ENCODE measurements at places on chromosomes 2 and 18. TPM values are rescaled to one million over a fixed set of nuclear protein-coding genes. Genes with fewer than 3 reads are reported as not detected.

DNA sequence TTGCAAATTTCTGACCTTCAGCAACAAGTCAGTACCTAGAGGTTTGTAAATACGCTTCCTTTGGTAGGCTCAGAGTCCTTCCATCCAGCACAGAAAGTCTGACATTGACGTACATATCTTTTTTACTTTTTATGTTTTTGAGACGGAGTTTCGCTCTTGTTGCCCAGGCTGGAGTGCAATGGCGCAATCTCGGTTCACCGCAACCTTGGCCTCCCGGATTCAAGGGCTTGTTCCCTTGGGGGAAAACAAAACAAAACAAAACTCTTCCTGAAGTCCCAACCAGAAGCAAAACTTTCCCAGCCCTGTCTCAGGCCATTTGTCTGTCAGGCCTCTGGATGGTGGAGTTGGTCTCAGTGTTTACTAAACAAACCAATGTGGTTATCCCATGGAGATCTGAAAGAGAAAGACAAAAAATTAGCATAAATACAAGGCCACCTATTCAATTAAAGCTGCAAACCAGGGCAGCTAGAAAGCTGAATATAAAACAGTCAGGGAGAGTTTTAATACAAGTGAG is 29.6 kb upstream of the ATL2 start:
- peak; percentile 89 for DNase-seq

GRCh38 chr2:188196343-188197008 is 95.2 kb upstream of the GULP1 start:
- DNase-seq, result no peak

GRCh38 chr18:7890075-7890474 is 323.0 kb downstream of the PTPRM start:
- no peak for DNase-seq

GRCh38 chr2:190979906-190980629 is 33.9 kb downstream of the STAT1 start:
- DNase-seq, result peak; percentile 67

GRCh38 chr2:132009874-132010521 is 151.8 kb downstream of the ANKRD30BL start:
- DNase-seq, result no peak

GRCh38 chr2:241982706-241983570 is 113.4 kb downstream of the RTP5 start:
- no peak for DNase-seq

DNA sequence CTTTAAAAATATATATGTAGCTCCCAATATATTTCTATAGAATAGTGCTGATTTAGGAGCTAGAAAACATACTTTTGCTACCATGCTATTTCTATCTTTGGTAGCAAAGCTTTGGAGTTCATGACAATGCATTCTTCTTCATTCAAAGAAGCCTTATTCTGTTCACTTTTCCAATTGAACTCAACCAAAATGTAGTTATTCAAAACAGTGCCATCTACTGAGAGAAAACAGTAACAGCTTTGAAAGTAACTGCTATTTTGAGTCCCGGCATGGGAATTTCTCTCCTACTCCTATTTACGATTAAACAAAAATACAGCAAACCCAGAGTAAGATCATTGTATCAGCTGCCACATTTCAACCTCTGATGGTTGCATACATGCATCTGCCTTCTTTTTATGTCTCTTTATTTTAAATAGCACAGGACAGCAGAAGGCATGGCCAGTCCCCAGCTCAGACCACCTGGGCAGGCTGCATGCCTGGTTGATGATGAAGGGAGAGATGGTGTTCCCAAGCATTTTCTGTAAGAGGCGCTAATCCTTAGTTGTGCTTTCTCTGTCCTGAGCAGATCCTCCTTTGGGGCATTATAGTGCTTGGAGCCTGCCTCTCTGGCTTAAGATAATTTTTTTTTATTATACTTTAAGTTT is 69.7 kb upstream of the SULT1C3 start:
- DNase-seq, result peak; percentile 15

DNA sequence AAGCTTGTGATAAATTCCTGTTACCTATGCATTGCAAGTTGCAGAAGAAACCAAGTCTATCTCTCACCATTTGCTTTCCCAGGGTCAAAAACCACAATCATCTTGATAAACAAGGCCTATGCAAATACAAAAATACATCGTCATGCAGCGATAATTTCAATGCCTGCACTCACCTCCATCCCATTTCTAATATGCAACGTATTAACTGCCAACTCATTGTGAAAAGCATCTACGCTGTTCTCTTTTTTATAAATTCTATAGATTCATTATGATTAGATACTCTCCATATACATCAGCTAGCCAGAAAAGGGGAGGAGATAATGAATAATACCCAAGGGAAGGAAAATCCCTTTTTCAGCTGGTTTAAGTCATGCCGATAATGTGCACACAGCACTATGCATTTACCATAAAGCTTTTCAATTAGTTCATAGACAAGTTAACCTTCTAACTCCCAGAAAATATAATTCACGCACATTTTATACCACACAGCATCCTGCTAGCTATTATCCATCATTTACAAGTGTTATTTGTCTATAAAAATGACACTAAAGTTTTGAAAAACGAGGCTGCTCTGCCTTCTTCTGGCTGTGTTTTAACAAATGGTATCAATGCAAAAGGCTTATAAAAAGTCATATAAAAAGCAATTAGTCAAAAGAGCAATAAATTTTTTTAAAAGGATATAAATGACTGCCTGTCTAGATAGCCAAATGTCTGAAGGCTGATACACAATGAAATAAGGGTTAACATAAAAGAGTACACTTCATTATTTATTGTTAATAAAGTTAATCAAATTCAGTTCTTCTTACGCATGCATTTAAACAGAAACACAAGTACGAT is 77.6 kb downstream of the AFF3 start:
- DNase-seq, result no peak

CAPN14 gene
- not detected for total RNA-seq

ZDBF2 gene
- total RNA-seq, result 4.1 TPM

GRCh38 chr2:233411162-233411561 is 56.9 kb downstream of the DGKD start:
- no peak for DNase-seq

DNA sequence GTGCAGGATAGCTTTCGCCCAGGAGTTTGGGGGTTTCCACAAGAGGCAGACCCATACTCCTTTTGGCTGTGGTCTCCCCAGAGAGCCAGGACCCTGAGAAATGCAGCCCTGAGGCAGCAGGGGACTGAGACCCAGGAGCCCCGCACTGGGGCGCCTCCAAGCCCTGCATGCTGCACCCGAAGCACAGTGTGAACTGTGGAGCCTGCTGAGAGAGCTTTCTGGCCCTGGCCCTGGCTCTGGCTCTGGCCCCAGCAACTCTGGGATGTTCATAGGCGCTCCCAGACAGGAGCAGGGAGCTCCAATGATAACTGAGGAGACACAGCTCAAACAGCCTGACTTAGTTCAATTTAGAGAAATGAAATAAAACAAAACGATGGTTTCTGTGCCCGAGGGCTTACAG is 96.4 kb upstream of the TEX51 start:
- DNase-seq, result no peak

GRCh38 chr2:123165616-123166015 is 859.5 kb upstream of the CNTNAP5 start:
- no peak for DNase-seq

DNA sequence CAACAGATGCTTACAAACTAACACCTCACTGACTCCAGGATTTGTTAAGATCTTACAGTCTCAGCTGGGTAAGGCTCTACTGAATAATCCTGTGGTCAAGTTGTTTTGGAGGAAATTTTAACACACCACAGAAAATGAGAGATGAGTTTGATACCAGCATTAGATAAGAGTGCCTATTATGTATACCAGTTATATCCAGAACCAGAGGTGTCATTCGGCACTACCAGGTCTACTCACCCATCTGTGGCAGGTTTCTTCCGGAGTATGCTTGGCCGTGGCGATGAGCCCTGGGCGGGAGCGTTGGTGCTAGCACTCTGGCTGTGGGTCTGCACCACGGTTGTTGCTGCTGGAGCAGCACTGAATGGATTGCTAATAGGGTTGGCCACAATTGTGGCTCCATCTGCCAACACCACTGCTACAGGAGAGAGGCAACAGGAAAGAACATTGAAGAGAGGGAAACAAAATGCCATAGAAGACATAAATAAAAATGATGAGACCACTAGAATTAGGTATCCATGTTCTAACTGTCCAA is 41.2 kb downstream of the SAP130 start:
- DNase-seq, result no peak

DNA sequence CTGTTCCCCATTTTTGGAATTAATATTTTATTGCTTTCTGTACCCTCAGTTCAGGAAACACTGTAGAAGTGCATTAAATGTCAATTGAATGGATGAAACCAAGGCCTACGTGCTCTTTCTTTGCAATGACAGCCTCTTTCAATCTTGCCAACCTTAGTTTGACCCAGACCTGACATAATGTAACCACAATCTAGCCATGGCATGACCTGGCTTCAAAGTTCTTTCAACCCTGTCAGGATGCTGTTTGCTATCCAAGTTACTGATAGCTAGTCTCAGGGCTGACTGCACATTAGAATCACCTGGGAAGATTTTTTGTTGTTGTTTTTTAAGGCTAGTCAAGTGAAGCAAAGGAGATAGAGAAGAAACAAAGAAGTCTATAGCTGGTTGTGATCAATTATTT is 190.9 kb upstream of the PKDCC start:
- DNase-seq, result no peak
